ENCODE measurements at places on chromosomes 5 and 9.

DNA sequence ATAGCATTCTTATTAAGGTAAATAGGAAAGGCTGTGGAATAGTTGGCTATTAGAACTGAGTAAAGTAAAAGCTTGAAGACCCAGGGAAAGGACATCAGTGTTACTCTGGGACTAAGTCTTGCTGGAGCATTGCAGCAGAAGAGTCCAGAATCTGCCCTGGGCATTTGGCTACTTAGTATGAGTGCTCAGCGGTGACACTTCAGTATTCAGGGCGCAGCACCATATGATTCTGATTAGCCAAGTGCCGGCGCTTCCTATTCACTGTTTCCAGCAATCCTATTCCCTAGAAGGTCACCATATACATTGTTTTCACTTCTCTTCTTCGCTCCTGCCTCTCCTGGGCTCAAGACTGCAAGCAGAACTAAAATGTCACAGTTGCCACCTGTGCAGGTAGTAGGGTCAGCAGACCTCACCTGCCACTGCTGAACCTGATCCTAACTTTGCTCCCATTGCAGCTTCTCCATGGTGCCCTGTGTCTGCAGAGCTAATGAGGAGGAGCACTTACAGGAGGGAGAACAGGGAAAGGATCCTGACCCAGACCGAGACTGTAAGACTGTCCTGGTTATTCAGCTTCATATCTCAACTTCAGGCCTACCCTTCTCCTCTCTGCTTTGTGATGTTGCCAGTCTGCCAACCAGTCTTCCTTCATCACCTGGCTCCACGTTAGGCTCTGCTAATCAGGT lies 313.6 kb upstream of the PIK3R1 start:
- no peak for DNase-seq

- no peak for DNase-seq
Measured at GRCh38 chr5:91059409-91059808, 323.7 kb downstream of the ARRDC3 start.

- no peak for DNase-seq
Measured at GRCh38 chr9:128106940-128107467, 20.5 kb downstream of the PTGES2 start.

- DNase-seq, result no peak
Measured at GRCh38 chr5:176359658-176360057, 1.9 kb downstream of the KIAA1191 start.

GRCh38 chr9:112647596-112647995 lies 70.3 kb downstream of the INIP start:
- DNase-seq, result no peak

DNA sequence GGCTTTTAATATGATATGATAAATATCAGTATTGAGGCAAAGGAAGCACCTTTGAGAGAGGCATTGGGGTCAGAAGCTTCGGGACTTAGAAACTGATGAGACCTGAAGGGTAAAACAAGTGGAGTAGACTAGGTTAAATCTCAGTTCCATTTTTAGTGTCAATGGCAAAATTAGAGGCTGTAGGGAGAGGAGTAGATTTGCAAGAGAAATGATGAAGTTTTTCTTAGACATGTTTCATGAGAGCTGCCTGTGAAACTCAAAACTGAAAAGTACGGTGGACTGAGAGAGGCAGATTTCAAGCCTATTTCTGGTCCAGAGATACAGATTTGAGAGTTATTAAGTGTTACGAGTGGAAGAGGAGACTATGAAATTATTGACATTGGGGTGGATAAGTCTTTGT lies 278.5 kb downstream of the TAF11L14 start:
- DNase-seq, result no peak

- DNase-seq, result no peak
Measured at GRCh38 chr5:72133212-72133990, 26.1 kb downstream of the MAP1B start.

GRCh38 chr5:122500245-122501088 lies 188.4 kb downstream of the SNCAIP start:
- DNase-seq, result peak; percentile 49

- DNase-seq, result no peak
Measured at GRCh38 chr9:117178596-117179375, 236.1 kb downstream of the ASTN2 start.

DNA sequence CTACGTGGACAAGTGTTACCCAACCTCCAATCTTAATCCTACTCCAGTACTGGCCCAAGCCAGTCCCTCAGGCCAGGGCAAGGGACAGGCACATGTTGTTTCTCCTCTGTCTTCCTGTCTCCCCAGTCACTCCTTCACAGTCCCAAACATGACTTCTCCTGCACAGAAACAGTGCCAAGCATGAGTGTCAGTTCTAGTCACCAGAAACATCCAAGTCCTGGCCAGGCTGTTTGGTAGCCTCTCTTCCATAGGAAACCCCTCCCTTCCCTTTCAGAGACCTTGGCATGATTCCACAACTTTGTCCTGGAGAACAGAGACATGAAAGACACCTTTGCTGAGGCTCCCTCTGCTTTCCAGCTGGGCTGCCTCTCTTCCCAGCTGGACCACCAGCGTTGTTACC lies 56.2 kb upstream of the SLC2A8 start:
- DNase-seq, result no peak

DNA sequence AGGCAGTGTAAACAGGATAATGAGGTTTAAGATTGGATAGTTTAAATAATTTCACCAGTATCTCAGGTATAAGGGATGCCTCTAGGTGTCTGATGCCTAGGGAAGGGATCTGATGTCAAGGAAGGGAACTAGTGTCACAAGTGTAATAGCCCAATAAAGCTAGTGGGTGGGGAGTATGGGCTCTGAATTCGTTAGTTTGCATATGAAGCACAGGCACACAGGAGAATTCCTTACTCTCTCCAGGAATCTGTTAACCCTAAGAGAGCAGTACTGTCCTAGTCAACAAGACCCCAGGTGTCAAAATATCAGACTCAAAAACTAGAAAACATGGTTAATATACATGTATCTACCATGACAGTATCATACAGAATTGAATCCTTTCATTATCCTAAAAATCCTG lies 352.5 kb upstream of the CYLC2 start:
- DNase-seq, result no peak

GRCh38 chr9:120393386-120394057 lies 186.4 kb downstream of the CDK5RAP2 start:
- DNase-seq, result no peak

DNA sequence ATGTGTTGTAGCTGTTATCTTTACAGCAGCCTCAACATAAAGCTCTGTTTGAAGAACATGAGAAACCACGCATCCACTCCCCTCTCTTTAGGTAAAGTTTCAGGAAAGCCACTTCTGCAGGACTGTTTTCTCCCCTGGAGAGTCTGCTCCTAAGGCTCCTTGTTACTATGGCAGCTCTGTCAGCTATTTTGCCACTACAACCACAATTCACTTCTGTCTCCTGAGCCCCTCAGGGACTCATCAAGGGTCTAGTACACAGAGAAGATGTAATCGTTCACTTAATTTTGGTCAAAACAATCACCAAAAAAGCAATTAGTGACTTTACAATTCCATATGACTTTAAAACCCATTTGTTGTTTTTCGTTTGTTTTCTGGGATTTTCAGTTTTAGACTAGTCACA lies 157.7 kb downstream of the FBN2 start:
- DNase-seq, result no peak

GRCh38 chr9:89278997-89279739 lies 31.8 kb upstream of the CKS2 start:
- DNase-seq, result peak; percentile 46

GRCh38 chr5:149938279-149938678 lies 6.3 kb downstream of the PDE6A start:
- DNase-seq, result no peak

GRCh38 chr5:137954131-137954879 lies 65.0 kb downstream of the PKD2L2 start:
- no peak for DNase-seq

DNA sequence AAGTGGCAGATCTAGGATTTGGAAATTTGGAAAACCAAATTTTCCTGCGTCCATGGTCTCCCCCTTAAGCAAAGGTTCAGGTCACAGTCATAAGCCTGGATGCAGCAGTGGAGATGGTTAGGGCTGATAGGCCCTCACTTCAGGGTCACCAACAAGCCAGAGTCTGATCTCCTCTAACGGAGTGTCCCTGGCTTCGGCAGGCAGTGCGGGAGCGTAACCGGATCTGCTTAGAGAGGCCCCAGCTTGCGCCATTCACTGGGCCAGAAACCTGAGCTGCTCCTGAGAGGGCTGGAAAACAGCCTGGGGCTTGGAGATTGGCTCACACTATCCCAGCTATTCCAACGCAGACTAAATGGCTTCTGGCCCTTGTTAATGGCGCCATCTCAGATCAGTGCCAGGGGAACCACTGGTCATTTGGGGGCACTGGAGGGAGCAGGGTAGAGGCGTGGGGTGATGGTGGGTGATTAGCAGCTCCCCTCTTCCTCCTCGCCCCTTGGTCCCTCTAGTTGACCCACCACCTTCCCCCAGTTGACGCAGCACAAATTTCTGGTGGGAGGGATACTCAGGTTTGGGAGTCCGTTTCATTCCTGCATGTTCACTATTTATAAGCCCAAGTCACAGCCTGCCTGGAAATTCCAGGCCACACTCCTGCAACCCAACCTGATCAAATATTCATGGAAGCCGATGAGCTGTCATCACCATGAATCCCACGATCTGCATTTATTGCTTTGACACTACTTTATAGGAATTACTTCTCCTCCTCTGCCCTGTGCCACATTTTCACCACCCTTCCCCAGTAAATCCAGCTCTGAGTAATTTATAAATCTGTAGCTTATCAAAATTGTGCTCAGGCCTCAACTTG lies 134.6 kb upstream of the CPEB4 start:
- DNase-seq, result peak; percentile 85

DNA sequence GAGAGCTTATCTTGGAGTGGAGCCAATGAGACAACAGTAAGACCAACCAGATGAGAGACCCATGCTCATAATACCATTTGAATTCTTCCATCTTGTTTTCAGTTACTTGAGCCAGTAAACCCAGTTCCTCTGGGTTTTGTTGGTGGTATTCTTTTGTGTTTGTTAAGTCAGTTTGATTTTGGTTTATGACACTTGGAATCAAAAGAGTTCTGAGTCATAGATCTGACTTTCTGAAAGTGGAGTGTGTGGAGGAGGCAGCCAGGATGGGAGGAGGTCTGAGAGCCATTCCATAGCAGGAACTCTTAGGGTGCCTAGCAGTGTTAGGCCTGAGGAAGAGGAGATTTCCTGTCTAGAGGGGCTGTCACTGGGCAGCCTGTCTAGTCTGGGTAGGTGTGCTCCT lies 24.6 kb upstream of the PANK3 start:
- no peak for DNase-seq

GRCh38 chr5:106854922-106855321 lies 815.8 kb downstream of the EFNA5 start:
- DNase-seq, result no peak

- no peak for DNase-seq
Measured at GRCh38 chr9:97666907-97667686, 30.0 kb downstream of the XPA start.

DNA sequence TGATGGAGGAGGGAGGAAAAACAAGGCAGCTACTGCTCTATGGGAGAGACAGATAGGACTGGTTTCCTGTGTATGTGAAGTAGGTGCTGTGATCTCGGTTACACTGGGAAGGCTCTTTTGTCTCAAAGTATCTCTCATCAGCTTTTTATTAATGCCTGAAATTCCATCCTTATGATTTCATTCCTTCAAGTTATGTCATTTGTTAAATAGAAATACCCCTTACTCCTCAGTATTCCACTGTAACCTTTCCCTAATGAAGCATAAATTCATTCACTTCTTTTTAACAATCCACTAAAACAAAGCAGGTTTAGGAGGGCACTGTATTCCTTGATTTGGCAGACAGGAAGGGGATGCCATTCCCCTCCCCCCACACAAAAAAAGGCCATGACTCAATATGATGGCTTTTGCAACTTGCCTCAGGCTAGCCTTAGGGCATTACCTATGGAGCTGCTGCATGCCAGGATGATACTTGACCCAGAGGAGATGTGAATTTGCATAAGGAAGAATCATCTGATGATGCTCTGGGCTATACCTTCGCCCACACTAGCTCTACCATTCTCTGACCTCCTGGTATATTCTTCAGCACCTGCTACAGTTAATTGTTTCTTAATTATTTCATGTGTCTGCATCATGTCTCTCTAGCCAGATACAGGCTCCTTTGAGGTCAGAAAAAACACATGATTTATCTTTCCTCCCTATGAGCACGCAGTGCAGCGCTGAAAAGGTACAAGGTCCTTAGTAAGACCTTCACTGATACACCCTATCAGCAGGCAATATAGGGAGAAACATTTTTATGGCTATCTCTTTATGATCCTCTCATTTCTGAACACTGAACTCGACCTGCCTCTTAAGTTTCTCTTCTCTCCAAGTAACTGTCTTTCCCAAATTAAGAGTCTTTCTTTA lies 26.3 kb downstream of the NR3C1 start:
- DNase-seq, result no peak

Measured in HuH-7 (cell line).